KG1 (cell line): ENCODE measurements at places on chromosomes 13 and 19.

DNA sequence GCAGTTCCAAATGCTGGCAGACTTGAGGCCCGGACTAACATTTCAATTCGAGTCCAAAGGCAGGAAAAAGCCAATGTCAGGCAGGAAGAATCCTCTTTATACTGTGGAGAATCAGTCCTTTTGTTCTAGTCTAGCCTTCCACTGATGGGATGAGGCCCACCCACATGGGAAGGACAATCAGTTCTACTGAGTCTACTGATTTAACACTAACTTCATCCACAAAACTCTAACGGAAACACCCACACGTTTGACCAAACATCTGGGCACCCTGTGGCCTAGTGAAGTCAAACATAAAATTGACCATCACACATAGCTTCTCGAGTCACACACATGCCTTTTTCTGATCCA lies 100.3 kb downstream of the UBL3 start:
- DNase-seq = no peak

DNA sequence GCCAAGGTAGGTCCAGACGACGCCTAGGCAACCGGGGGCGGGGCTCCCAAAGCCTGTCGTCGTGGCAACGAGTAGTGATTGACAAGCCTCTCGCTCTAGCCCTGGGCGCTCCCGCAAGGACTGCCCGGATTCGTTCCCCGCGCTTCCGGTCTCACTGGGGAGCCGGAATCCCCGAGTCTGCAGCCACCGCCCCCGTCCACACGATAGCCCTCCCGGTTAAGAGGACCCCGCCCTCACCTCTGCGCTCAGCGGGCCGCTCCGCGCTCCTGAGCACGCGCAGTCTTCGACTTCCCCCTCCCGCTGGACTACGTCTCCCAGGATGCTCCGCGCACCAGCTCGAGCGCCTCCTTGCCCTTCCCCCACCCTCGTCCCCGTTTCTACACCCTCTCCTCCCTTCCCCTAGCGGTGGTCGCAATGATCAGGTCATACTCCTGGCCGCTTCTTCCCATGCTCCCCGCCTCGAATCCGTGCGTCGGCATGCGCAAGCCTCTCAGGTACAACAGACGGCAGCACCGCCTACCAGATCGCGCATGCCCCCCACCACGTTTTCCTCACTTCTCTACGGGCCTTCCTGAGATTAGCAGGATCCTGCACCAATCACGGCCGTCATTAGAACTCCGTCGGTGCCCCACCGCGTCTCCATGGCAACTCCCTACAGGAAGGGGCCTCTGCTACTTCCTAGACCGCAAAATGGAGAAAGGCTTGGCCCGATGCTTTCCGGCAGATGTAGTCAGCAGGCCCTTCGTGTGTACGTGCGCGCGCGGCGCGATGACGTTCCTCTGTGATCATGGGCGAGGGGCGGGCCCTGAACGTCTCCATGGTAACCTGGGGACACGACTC lies at the start of gene MZF1:
Gene MZF1, minus strand, starts transcription at position 518 of the 840 bp plus-strand sequence. CDS start 1,946 bp downstream, outside the sequence.
- DNase-seq = no peak

DNA sequence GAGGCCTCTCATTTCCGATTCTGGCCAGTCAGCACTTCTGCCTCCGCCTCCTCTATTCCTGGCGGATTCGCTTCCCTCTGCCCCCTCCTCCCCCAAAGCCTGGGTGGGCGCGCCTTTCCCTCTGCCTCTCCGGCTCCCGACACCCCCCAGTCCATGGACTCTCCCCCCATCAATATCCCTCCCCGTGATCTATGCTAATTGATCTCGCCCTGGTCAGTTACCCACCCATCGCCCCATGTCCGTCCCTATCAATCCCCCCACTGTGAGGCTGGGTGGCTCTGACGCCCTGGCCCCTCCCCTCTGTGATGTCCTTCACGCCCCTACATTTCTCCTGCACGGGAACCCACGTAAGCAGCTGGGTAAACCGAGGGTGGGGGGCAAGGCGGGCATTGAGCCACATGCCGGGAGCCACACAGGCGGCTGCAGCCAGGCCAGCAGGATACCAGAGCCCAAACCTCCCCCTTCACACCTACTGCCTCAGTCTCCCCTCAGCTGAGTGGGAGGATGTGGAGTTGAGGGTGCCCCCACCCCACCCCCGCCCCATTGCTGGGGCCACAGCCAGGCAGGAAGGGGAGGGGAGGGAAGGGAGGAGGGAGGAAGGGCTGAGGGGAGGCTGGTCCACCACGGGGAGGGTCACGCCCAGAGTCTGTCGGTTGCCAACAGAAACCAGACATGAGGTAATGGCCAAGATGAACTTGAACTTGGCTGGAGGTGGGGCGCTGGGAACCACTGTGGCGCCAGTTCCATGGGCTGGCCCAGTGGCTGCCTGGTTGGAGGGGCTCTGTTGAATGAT lies 21.0 kb downstream of the SMIM24 start:
- DNase-seq = no peak

DNA sequence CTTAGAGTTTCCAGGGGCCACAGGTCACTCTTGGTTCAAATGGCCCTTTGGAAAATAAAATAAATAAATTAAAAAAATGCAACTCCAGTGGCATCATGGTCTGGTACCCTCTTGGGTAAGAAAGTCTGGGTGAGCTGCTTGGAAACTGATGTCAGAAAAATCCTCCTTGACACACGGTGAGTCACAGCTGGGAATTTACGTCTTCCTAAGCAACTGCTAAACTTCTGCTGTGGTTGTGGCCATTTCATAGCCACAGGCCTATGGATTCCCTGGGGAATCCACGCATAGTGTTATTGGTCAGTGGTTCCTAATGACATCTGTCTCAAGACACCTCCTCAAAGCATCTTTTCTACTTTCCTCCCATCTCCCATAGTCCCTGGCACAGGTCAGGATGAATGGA lies 220.8 kb downstream of the COG6 start:
- no peak for DNase-seq

- peak; percentile 21 for DNase-seq
Measured at GRCh38 chr13:97028441-97029299, 34.4 kb upstream of the OXGR1 start.

- DNase-seq = no peak
Measured at GRCh38 chr19:4064496-4065260, 2.0 kb downstream of the ZBTB7A start.
